ENCODE measurements at places on chromosomes 3 and 15.
A peak's percentile ranks its signal among the peaks of the same experiment; 100 is the strongest.

DNA sequence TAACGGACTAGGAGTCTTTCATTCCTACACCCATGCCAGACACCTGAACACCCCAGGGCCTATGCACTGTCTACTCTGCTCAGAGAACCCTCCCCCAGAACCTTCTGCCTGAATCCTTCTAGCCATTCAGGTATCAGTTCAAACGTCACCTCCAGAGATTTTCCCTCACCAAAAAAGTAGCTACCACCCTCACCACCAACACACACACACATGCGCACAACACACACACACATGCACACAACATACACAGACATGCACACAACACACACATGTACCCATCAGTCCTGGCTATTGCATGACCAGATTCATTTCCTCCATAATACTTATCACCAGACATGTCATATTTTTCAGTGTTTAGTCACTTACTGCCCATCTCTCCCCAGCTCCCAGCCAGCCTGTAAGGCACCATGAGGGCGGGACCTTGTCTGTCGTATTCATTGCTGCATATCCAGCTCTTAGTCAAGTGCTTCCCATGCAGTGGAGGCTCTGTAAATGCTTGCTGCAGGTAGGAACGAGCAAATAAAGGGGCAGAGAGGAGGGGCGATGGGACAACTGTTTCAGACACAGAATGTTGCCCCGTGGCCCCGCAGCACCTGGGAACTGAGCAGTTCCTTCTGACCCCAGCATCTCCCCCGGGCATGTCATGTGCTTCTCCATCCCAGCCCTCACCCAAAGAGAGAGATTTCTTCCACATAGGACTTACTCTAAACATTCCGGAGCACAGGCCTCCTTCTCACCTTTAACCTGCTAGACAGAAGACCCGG is 29.2 kb downstream of the XXYLT1 start:
- DNase-seq = no peak

GRCh38 chr3:170128259-170128976 is 53.1 kb downstream of the PHC3 start:
- no peak for DNase-seq

- DNase-seq = no peak
Measured at GRCh38 chr15:82864967-82865366, 55.5 kb downstream of the WHAMM start.

GRCh38 chr3:103513003-103513402 is 1078.2 kb downstream of the ZPLD1 start:
- DNase-seq = no peak

- DNase-seq = peak; percentile 30
Measured at GRCh38 chr3:51559411-51559888, 20.9 kb downstream of the RAD54L2 start.

DNA sequence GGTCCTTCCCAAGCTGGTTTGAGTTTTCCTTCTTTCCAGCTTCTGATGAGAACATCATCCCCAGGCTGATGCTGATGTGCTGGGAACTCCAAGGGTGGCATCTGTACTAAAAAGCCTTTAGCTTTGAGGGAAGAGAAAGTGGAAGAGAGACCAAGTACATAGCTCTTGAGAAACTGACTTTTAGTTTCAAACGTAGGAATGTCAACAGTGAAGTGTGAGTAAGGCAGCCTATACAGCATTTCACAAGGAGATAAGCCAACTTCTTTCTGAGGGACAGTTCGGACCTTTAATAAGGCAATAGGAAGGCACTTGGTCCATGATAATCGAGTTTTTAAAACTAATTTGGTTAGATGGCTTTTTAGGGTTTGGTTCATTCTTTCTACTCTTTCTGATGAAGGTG is 53.7 kb downstream of the DLG1 start:
- no peak for DNase-seq

DNA sequence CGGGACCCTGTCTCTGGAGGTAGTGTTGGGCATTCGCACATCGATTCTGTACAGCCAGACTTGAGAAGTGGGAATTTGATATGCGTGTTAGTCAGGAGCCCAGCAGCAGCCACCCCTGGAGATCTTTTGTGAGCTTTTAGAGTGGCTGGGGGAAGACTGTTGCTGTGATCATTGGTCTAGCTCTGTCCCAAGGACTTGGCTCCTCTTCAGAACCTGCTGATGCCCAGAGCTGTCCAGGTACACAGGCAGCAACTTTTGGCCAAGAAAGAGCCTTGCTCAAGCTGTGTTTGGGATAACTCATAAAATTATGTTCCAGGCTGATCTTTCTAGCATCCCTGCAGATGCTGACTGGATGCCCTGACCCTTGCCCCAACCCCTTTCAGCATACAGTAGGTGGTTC is 29.3 kb downstream of the LIMD1 start:
- DNase-seq = no peak

DNA sequence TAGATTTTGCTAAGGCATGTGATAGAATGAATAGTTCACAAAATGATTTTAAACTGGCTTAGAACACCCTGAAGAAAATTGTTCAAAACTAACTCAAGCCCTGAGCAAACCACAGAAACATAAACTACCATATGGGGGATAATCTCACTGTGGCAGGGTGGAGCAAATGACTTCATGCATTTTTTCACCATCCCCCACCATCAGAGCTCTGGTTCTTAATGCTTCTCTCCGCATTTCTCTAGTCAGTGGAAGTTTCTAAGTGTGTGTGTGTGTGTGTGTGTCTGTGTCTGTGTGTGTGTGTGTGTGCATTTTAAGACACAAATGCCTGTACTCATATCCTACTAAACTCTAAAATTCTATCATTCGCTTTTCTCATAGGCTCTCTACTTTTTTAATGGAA is 107.1 kb upstream of the PHLDB2 start:
- DNase-seq = peak; percentile 77

GRCh38 chr15:43877371-43877770 is 50.6 kb downstream of the WDR76 start:
- no peak for DNase-seq

DNA sequence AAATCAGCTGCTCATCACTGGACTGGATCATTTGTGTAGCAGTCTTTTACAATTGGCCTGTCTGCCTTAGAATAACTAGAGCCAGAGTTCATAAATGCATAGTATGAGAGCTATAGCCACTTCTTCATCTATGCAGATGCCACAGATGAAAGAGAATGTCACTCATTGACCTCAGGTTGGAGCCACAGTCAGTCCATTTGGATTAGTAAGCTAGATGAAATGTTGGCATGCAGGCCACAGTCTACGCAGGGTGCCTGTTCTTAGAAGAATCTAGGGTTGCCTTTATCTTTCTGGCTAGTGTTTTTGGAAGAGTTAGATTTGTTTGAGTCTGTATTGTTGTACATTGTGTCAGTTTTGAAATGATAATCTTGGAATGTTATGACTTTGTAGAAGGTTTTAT is 25.4 kb upstream of the EDEM1 start:
- peak; percentile 81 for DNase-seq

GRCh38 chr15:48654801-48655200 is 9.3 kb upstream of the FBN1 start:
- no peak for DNase-seq

DNA sequence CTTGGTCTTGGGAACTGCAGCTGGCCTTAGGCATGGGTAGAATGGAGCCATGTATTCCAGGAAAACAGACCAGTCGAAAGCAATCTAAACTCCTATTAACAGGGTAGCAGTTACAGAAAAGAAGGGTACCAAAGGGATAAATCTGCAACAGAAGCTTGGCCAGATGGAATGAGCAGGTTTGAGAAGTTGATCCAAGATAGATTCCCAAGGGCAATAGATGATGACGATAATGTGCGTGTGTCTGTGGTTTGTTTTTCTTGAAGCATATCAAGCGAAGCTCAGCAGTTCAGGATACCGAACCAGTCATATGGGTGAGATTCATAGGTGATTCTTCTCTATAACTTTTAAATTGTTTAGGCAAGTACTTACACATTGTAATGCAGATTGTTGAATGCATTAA is 203.8 kb upstream of the SEMA6D start:
- DNase-seq = no peak

DNA sequence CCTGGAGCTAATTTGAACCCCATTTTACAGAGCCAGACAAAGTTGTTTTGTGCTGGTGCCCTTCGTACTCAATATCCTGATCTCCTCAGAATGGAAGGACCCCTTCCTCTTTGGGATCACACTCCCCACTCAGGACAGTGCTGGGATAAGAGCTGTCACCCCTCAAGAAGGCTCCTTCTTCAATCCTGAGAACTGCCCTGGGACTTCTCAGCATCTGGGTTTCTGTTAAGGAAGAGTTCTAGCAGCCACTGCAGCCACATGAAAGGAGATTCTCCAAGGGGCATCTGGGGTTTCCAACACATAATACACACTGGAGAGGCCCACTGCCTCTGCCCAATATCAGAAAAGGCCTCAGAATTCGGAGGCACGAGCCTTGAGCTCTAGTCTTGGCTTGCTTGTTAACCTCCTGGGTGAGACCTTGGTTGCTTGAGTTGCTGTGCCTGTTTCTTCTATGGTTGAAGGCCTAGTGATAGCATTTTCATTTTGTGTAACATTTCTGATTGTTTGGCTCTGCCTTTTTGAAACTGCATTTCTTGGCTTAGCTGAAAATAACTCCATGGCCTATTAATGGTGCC is 78.8 kb upstream of the NMNAT3 start:
- DNase-seq = no peak

DNA sequence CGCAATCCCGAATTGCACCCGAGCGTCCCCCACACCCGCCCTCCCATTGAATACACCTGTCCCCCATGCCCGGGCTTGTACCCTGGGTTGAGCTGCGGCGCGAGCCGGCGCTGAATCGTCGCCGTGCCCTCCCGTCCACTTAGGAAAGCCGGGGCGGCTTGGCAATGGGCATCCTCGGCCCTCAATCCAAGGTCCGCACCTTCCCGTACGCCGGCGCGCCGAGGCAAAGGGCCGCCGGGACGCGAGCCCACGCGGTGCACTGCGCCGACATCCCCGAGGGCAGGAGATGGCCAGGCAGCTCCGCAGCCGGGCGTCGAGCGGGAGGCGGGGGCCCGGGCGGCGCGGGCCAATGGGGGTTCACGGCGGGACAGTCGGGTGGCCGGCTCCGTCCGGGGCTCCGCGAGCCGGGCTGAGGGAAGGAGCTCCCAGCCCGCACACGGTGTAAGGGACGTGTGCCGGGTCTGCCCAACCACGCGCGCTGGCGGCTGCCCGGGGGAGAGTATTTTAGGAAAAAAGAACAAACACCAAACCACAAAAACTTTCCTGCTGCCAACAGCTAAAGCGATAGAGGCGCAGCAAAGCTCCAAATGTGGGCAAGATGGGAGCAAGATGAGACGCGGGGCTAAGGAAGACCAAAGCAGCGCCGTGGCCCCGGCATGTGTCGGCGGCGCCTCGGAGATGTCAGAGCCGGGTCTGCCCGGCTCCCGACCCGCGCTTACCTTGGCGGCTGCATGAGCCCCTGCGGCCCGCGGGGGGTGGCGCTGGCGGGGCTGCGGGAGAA is 621 bp downstream of the RGMA start:
- DNase-seq = peak; percentile 26

- DNase-seq = peak; percentile 27
Measured at GRCh38 chr3:126679831-126680666, 24.0 kb upstream of the CHCHD6 start.

DNA sequence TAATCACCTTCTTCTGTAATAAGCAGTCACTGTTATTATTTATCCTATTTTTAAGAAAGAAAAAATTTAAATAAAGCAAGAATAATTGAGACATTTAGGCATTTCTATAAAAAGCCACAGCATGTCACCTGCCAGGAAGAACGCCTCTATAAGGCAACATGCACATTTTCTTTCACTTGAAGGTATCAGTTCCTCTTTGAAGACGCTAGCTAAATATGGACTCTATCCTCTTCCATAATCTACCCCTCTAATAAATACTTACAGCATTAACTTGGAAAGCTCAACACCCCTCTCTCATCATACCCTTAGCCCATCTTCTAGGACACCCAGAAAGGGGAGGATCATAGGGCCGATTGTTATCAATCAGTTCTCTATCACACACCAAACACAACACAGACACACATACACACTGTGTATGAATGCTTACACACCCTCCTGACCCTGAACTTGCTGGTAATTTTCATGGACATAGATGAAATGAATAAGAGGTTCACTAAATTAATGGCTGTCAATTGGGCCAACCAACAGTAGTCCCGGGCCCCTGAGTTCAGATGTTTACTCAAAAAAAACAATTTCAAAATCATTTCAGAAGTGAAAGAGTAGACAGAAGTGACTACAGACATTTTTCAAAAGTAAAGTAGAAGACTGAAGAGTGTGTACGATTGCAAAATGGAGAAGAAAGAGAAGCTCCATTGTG is 102.5 kb downstream of the ZMAT3 start:
- no peak for DNase-seq

- no peak for DNase-seq
Measured at GRCh38 chr15:90306560-90306959, 41.1 kb downstream of the NGRN start.

GRCh38 chr3:131109156-131109555 is 82.5 kb downstream of the NEK11 start:
- no peak for DNase-seq

- DNase-seq = no peak
Measured at GRCh38 chr3:35680866-35681650, 41.7 kb downstream of the ARPP21 start.

DNA sequence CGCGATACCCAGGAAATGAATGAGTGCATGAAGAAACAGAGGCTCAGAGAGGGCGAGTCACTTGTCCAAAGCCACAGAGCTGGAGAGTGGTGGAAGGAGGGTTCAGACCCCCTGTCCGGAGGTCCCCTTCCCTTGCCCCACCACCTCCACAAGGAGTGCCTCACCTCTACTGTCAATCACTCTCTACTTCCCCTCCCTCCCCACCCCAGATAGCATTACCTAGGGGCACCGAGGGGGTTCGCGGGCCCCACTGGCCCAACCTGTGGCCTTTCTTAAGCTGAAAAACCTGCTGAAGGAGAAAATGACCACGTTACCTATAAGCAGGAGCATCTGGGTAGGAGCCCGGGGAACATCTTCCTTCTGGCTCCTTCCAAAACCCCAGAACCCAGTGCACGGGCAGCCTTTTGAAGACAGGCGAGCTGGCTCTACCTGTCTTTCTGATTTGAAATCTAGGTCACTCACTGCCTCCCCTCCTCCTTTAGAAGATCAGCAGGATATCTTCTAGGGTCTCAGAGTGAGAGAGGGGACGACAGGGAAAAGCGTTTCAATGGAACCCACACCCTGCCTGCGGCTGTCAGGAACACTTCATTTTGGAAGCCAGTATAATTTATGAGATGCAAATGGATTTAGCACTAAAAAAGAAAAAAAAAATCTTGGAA is 89.9 kb upstream of the MEF2A start:
- no peak for DNase-seq

- no peak for DNase-seq
Measured at GRCh38 chr3:185727873-185728272, 97.0 kb downstream of the IGF2BP2 start.

- no peak for DNase-seq
Measured at GRCh38 chr15:47394286-47394809, 323.0 kb upstream of the SEMA6D start.

DNA sequence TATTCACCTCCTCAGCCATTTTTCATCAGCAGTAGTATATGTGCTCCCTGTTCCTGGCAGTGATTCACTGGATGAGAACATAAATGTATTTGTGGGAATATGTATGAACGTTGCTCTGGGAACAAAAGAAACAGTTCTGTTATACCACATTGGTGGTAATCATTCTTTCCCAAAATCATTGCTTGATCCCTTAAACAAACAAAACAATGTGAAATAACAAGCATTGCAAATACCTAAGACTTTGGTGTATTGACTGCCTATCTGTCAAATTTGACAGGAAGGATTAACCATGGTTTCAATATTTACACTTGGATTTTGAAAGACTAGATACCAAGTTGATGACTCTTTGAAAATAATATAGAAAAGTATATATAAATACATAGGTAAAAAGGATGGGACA is 284.1 kb downstream of the FHIT start:
- no peak for DNase-seq
